Activated CD8-positive, alpha-beta memory T cell treated with anti-CD3 and anti-CD28 coated beads for 48 hours (primary cell): ENCODE measurements at places on chromosomes 3 and 15.

GRCh38 chr3:47782446-47783308 lies 984 bp upstream of the SMARCC1 start:
- no peak for DNase-seq

DNA sequence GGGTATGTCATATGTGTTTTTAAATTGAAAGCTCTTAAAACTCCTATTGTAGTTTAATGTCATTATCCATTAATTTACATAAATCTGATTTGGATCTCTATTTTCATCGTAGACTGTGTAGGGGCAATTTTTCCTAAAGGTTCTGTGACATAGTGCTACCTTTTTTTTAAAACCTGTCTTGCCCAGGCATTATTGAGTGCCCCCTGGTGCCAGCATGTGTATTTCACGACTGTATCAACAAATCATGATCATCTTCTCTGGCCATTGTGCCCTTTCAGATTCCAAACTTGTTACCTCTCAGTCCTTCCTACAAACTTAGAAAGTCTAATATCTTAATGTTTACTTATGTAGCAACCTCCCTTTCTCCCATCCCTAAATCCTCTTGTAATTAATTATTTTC lies 97.2 kb upstream of the FLNB start:
- DNase-seq, result no peak

DNA sequence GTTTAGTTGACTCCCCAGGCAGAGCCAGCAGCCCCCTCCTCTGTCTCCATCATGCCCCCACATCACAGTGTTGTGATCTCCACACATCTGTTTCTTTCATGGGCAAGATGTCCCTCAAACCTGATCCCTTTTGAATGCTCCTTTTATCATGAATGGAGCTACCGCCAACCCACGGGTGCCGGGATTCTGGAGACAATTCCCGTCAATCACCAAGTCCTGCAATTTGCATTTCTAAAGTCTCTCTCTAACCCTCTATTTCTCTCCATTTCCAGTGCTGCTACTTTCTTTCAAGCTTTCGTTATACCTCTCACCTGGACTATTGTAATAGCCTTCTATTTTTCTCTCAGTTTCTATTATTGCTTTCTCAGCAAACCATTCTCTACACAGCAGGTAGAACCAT lies 89.7 kb upstream of the CCNL1 start:
- DNase-seq, result no peak

DNA sequence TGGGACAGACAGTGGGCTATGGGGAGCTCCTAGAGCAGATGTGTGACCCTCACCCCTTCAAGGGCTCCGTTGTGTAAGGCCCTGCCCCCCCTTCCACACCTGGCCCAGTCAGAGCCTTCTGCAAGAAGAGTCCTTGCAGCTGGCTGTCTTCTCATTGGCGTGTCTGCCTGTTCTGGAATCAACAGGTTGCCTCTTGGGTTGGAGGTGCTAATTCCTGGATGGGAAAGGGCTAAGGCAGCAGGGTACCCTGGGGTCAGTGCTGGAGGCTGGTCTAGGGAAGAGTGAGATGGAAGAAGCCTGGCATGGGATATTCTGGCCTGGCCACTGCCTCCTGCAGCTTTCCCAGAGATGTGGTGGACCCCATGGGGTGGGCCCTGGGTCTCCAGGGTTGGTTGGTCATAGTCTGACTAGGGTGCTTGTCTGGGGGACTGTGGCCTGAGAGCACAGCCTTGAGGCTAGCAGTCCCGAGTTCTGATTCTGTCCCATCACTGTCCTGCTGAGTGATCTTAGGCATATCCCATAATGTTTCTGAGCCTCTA lies 5.1 kb downstream of the TEX264 start:
- DNase-seq, result no peak

DNA sequence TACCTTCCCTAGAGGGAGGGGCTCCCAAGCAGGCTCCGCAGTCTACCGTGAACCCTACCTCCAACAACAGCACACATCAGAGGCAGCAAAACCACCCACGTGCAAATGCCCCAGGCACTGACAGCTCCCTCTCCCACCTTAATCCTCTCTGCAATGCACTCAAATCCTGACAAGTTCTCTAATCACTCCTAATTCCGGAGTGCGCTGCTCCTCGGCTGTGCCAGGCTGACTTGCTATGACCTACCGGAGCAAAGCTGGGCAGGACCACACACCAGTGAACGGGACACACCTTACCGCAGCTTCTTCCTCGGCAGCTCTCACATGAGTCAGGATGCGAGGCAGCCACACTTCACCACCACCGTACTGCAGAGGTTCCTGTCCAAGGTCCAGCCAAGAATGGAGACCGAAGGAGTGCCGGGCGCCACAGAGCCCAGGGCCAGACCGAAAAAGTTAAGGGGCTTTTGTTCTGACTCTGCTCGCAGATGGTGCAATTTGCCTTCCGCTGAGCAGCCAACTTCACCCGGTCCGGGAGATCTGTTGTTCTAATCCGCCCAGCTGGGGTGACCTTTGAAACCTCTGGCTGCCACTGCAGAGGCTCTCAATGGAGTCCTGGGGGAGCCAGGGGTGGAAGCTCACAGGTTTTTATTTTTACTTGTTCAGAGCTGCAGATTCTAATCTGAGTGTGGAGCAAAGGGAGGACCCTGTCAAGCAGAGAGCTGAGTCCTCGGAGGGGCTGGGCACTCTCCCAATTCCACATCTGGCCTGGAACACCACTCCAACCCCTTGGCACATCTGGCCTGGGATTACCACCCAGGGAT lies 84.4 kb downstream of the MYLK start:
- DNase-seq, result no peak

- DNase-seq, result no peak
These were observed 8.3 kb downstream of the MAPKBP1 start for GRCh38 chr15:41782371-41783282.

DNA sequence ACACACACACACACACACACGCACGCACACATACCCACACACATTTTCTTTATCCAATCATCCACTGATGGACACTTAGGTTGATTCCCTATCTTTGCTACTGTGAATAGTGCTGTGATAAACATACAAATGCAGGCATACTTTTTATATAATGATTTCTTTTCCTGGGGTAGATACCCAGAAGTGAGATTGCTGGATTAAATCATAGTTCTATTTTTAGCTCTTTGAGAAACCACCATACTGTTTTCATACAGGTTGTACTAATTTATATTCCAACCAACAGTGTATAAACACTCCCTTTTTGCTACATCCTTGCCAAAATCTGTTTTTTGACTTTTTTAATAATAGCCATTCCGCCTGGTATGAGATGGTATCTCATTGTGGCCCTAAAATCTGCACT lies 94.5 kb upstream of the GK5 start:
- no peak for DNase-seq

GRCh38 chr3:149618151-149619123 lies 39.4 kb downstream of the WWTR1 start:
- no peak for DNase-seq

GRCh38 chr15:44144992-44145391 lies 50.1 kb downstream of the FRMD5 start:
- DNase-seq, result no peak

GRCh38 chr3:105950881-105951600 lies 82.2 kb upstream of the CBLB start:
- no peak for DNase-seq

GRCh38 chr3:177237206-177237605 lies 39.9 kb upstream of the TBL1XR1 start:
- no peak for DNase-seq

GRCh38 chr3:65897766-65898165 lies 141.0 kb downstream of the MAGI1 start:
- no peak for DNase-seq

- no peak for DNase-seq
These were observed 57.2 kb upstream of the USP3 start for GRCh38 chr15:63447017-63447676.

GRCh38 chr3:194274424-194275085 lies 76.6 kb downstream of the CPN2 start:
- no peak for DNase-seq

GRCh38 chr3:173465112-173465511 lies 67.6 kb downstream of the NLGN1 start:
- no peak for DNase-seq

DNA sequence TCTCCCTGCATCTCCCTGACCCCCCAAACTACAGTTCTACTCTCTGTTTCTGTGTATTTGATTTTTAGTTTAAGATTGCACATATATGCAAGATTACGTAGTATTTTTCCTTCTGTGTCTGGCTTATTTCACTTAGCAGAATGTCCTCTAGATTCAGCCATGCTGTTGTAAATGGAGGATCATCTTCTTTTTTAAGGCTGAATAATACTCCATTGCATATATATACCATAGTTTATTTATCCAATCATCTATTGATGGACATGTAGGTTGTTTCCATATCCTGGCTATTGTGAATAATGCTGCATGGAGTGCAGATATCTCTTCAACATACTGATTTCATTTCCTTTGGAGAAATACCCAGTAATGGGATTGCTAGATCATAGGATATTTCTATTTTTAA lies 70.8 kb downstream of the RFTN1 start:
- DNase-seq, result no peak

DNA sequence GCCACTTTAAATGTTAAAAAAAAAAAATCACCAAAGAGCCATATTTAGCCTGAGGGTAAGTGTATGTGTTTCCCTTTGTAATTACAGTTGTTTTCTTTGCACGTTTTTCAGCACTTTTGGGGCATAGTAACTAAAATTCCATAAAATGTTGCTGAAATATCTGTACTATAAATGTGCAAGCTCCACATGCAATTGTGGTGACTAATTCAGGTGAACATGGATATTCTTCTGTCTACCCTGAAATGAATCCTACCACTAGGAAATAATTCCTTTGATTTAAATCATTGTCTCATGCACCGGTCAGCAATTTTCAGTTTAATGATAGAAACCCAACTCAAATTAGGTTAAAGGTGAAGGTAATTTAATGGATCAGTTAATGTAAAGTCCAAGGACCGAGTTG lies 13.1 kb upstream of the TFG start:
- DNase-seq, result no peak

- no peak for DNase-seq
These were observed 901 bp upstream of the MANF start for GRCh38 chr3:51384055-51384725.

DNA sequence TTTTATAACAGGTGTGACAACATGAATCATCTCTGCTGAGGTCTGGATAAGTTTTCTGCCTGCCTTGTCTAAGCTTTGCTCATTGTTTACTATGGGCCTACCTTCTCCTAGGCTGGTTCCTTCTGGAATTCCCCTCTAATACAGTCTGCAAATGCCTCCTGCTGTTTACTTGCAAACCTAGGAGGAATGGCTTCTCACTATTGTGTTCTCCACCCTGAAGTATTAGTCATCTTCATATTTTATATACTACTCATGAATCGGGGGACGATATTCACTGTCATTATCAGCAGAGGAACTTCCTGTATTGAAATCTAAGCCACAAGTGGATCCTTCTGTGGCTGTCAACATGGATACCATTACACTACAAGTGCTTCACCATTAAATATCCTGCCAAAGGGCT lies 154.8 kb downstream of the PLCL2 start:
- DNase-seq, result no peak
